Esophagus muscularis mucosa (tissue), 4 donors: ENCODE measurements at places on chromosomes 12 and 14. TPM values are rescaled to one million over a fixed set of nuclear protein-coding genes. Genes with fewer than 3 reads are reported as not detected.

DNA sequence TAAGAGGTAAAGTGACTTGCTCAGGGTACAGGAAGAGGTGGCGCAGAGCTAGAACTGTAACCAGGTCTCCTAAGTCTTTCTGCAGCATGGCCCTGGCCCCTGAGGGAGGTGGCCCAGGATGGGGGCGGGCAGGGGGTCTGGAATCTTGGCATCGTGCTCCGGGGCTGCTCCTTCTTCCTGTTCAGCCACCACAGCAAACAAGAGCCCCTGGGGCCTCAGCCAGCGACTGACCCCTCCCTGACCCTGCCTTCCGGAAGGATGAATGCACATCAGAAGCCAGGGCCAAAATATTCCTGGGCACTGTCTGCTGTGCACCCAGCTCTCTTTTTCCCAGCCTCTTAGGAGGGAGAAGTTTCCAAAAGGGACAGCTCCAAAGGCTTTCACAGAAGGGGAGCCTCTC lies 242.8 kb downstream of the DPF3 start:
- H3K36me3 ChIP-seq = no peaks in the 10 kb centered on the region
- H3K27ac ChIP-seq = no peak overlapping the region
- peaks cover 5% of the 10 kb centered on the region for H3K4me1 ChIP-seq
- H3K27me3 ChIP-seq = no peaks in the 10 kb centered on the region

DNA sequence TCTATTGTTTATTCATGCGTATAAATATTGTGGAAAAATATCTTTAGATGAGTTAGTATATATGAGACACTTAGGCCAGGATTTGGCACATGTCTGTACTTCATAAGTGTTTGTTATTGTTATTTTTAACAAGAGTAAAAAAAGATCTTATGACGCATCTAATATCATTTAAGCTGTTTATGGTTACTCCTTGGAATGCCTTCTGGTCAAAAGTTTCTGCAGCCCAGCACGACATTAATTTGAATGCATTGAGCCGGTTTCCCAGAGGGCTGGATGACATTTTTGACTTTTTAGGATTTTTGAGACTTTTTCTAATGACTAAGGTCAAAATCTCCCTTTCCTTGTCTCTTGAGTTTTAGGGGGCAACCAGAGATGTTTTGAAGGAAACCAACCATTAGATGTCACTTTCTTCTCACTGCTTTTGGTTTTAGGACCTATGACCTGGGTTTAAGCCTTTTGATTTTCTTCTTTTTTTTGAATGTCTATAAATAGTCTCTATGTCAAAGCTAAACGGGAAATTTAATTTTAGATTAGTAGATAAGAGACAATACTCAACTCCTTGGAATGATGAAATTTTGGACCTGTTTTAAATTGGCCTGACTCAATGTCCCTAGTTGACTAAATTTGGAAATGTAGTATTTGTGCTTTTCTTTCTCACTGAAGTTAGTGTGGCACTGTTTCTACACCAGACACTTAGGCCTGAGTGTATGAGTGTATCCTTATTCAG lies 215.5 kb downstream of the AEBP2 start:
- no peaks in the 10 kb centered on the region for H3K36me3 ChIP-seq
- H3K27ac ChIP-seq = peak overlapping the region; percentile 50
- peaks cover 17% of the 10 kb centered on the region for H3K4me1 ChIP-seq
- no peak overlapping the region for H3K4me3 ChIP-seq
- H3K27me3 ChIP-seq = no peaks in the 10 kb centered on the region
- DNase-seq = no peak

DNA sequence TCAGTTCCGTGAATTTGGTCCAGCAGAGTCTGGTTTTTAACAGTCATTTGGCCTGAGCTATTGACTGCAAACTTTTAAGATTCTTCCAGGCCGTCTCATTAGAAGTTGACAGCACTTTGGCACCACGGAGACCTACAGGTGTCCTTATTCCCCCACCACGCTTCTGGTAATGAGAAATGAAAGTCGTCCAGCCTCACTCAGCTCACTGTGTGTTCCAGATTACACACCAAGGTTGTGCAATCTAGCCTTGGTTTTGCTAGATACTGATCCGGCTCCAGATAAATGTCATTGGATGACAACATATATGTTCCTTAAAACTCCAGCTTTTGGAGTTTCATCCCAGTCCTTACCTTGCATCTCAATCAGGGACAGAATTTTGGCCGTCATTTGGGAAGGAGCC lies 210.4 kb downstream of the CHST11 start:
- H3K36me3 ChIP-seq = no peaks in the 10 kb centered on the region
- no peak overlapping the region for H3K4me3 ChIP-seq
- no peak for DNase-seq

- H3K36me3 ChIP-seq = peaks cover 44% of the 10 kb centered on the region
- peak overlapping the region; percentile 64 for H3K27ac ChIP-seq
- no peak for DNase-seq
- H3K4me1 ChIP-seq = peaks cover 18% of the 10 kb centered on the region
Observed at GRCh38 chr14:105449276-105450122, 25.1 kb upstream of the CRIP2 start.

DNA sequence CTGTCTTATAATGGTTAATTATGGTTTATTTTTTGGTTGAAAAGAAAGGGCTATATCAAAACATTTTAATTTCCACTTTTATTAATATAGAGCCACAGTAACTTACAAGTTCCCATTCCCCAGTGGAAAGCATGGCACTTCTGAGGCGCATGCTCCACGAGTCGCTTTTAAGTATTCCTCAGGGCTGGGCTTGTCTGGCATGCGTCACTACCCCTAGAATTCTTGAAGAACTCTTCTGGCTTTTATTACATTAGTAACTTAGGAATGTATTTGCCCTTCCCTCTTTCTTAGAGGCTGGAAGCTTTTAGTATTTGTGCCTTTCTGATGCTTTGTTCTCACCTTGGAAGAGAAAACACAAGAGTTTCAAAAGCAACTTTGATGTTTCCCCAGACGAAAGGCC lies 81.1 kb downstream of the ESR2 start:
- DNase-seq = no peak
- no peak overlapping the region for H3K27ac ChIP-seq
- peaks cover 100% of the 10 kb centered on the region for H3K36me3 ChIP-seq
- peaks cover 6% of the 10 kb centered on the region for H3K4me1 ChIP-seq

GRCh38 chr14:55303125-55303499 lies 31.9 kb downstream of the FBXO34 start:
- H3K36me3 ChIP-seq = peaks cover 8% of the 10 kb centered on the region
- no peak for DNase-seq

- H3K4me1 ChIP-seq = no peaks in the 10 kb centered on the region
- H3K27me3 ChIP-seq = no peaks in the 10 kb centered on the region
- no peaks in the 10 kb centered on the region for H3K36me3 ChIP-seq
- H3K27ac ChIP-seq = no peak overlapping the region
- no peak for DNase-seq
Observed at GRCh38 chr12:76611533-76611932, 52.0 kb upstream of the OSBPL8 start.

DNA sequence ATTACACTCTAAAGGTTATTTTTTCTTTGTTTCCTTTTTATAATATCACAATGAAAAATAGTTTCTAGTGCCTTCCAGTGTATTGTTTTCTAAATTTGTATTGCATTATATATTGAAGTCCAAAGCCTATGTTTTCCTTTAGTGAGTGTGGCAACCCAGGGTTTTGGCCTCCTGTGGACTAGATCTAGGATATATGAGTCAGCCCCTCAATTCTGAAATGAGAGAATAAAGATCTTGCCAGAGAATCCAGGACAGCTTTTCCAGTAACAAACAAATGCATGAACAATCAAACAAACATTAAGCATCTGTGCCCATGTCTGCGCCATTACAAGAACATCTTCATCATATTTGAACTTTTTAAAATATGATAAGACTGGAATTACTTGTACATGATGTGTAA lies 70.7 kb upstream of the SSTR1 start:
- no peak for DNase-seq
- no peaks in the 10 kb centered on the region for H3K36me3 ChIP-seq

DNA sequence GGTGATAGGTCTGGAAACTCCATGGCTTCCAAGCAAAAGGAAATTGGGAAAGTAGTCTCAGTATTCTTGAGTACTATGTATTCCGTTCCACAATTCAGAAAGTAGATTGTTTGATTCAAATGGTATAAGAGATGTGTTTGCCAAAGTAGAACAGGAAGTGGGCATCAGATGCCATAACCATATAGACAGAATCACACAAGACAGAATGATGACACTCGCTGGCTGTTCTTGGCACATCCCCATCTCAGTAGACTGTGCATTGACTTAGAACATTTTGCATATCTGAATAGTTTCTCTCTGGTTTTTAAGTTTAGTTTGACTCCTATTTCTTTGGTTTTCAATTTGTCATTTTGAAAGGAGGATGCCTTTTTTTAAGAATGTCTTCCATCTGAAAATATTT lies 221.1 kb upstream of the RGS6 start:
- peaks cover 31% of the 10 kb centered on the region for H3K4me1 ChIP-seq
- no peak overlapping the region for H3K4me3 ChIP-seq
- peak overlapping the region; percentile 5 for H3K27ac ChIP-seq
- DNase-seq = no peak
- peaks cover 6% of the 10 kb centered on the region for H3K36me3 ChIP-seq

DNA sequence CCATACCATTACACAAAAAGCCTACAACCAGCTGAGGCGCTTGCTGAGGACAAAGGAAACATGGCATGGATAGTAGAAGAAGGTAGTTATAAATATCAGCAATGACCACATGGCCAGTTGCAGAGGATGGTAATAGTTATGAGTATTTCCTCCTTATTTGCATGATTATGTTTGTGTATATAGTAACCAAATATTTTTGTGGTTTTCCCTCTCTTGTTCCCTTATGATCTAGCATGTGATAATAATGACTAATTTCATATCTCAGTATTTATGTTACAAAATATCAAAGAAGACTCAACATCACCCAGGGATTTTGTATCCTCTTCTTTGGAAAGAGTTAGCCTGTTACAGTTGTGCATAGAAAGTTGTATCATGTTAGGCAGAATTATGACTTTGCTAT lies 13.5 kb upstream of the CATSPERB start:
- no peaks in the 10 kb centered on the region for H3K36me3 ChIP-seq
- no peak for DNase-seq
- H3K27ac ChIP-seq = no peak overlapping the region
- H3K4me3 ChIP-seq = no peak overlapping the region
- no peaks in the 10 kb centered on the region for H3K27me3 ChIP-seq

- H3K36me3 ChIP-seq = no peaks in the 10 kb centered on the region
- no peak for DNase-seq
- no peaks in the 10 kb centered on the region for H3K27me3 ChIP-seq
- no peak overlapping the region for H3K4me3 ChIP-seq
- no peaks in the 10 kb centered on the region for H3K4me1 ChIP-seq
Observed at GRCh38 chr12:81337886-81338285, 260.0 kb downstream of the ACSS3 start.

DNA sequence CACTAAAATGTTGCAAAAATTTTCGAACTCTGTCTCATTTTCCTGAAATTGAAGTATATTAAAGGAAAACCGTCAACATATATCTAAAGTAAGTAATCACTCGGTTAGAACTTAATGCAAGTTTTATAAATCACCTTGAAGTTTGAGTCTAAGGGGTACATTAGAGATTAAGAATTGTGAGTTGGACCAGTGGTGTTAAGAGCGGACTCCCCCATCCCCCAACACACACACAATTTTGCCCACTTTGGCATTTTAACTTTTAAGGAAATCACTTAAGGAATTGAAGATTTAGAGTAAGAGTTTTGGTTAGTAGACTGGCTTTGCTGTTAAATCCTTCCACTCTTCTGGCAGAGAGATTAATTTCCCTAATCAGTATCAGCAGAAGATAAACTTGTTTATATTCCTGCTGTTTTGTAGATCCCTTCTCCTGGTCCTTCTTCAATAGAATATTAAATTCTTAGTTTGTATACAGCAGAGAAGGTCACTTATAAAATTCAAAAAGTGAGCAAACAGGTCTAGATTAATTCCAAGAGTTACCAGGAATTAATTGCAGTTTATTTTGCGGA lies 1.5 kb downstream of the HIF1A start:
- H3K27ac ChIP-seq = no peak overlapping the region
- H3K4me3 ChIP-seq = peak overlapping the region; percentile 86
- no peak for DNase-seq
- H3K36me3 ChIP-seq = no peaks in the 10 kb centered on the region
- no peaks in the 10 kb centered on the region for H3K27me3 ChIP-seq

GRCh38 chr14:105150026-105150367 lies 18.6 kb downstream of the JAG2 start:
- no peak overlapping the region for H3K27ac ChIP-seq
- no peak overlapping the region for H3K4me3 ChIP-seq
- H3K36me3 ChIP-seq = peaks cover 69% of the 10 kb centered on the region
- H3K4me1 ChIP-seq = peaks cover 28% of the 10 kb centered on the region
- no peak for DNase-seq
- H3K27me3 ChIP-seq = no peaks in the 10 kb centered on the region

DNA sequence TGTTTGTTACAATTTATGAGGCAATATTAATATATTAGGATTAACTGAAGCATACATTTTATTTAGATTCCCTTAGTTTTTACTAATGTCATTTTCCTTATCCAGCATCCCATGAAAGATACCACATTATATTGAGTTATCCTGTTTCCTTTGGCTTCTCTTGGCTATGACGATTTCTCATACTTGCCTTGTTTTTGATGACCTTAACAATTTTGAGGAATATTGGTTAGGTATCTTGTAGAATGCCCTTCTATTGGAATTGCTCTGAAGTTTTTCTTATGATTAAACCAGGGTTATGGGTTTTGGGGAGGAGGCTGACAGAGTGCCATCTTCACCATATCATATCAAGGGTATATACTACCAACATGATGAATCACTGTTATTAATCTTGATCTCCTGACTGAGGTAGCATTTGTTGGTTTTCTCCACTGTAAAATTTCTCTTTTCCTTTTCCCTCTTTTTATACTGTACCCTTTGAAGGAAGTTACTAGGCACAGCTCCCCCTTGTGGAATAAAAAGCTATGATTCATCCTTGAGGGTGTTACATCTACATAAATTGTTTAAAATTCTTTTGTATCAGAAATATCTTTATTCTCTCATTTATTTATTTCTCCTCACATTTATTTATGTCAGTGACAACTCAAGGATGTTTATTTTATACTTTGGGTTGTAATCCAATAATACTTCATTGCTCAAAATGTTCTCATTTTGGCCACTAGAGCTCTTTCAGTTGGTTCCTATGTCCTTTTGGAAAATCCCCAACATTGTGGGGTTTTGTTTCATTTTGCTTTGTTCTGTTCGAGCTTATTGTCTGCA lies 239.0 kb downstream of the SLC16A7 start:
- DNase-seq = no peak
- H3K27me3 ChIP-seq = no peaks in the 10 kb centered on the region
- H3K27ac ChIP-seq = no peak overlapping the region
- no peak overlapping the region for H3K4me3 ChIP-seq
- H3K4me1 ChIP-seq = no peaks in the 10 kb centered on the region
- no peaks in the 10 kb centered on the region for H3K36me3 ChIP-seq

Gene SLC41A2
- total RNA-seq = 22.4 TPM

Gene TOMM20L
- not detected for total RNA-seq

Gene ANKRD33
- total RNA-seq = not detected

Gene KLHL33
- total RNA-seq = 0.50 TPM

Gene PITPNM2
- 15.4 TPM for total RNA-seq

Gene PGF
- 69.6 TPM for total RNA-seq

Gene SELPLG
- 15.7 TPM for total RNA-seq

Gene OTX2
- total RNA-seq = not detected

Gene KNTC1
- 7.5 TPM for total RNA-seq
